AG20443 (cell line): ENCODE measurements at places on chromosomes 16 and 17.

GRCh38 chr16:56941092-56941491 lies 9.2 kb downstream of the HERPUD1 start:
- no peak for DNase-seq

DNA sequence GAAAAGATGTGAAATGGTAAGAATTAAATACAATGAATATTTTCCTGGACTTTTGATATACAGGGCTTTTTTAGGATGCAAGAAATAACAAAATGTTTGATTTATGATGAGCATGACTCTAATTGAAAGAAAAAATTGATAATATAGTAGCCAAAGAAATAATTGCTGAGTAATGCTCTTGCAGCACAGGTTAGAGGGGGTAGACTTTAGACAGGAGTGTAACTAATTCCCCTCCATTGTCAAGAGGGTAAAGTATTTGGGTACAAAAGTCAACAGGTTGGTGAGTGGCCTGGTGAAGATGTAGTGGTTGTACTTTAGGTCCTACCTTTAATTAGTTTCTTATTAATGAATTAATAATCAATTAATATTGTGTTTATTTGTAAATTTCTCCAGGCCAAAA lies 912.3 kb downstream of the KCNJ2 start:
- DNase-seq = no peak

GRCh38 chr16:20181416-20181815 lies 107.7 kb upstream of the GPR139 start:
- no peak for DNase-seq

DNA sequence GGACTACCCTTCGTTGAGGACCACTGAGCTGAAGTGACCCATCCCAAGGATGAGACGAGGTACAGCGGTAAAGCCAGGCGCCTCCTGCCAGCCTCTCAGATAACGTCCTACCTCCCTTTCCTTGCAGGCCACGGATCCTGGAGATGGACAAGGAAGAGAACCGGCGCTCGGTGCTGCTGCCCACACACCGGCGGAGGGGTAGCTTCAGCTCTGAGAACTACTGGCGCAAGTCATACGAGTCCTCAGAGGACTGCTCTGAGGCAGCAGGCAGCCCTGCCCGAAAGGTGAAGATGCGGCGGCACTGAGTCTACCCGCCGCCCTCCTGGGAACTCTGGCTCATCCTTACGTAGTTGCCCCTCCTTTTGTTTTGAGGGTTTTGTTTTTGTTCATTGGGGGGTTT lies 17.3 kb upstream of the LLGL1 start:
- DNase-seq = no peak

GRCh38 chr17:67156269-67157199 lies 88.5 kb downstream of the HELZ start:
- DNase-seq = no peak

DNA sequence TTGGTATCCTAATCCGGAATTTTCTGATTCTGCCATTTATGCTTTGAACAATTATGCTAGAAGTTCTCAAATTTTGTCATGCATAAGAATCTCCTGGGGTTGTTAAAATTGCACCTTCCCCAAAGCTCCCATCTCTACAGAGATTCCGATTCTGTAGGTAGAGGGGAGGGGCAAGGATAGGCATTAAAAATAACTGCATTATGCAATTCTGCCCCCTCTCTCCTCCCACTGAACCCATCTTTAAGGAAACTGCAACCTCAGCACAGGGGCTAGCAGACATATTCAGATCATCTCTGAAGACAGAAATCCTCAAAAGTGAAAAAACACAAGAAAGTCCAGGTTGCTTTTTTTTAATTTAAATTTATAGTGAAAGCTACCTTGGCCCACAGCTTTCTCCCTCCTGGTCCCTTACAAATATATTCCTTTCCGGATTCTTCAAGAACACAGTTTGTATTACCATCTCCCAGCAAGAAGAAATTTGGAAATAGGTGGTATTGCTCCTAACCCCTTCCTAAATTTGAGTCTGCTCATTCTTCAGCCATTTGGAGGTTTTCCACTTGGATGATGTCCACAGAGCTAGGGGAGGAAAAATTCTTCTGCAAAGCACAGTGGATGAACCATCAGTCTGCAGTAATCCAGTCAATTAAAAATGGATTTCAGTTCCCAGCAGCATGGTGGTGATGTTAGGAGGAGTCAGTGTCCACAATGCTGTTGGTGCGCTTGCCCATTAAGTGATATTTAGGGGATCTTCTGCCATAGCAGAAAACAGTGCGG lies 67.7 kb downstream of the RBFOX1 start:
- no peak for DNase-seq

- DNase-seq = peak; percentile 94
Observed at GRCh38 chr17:12789481-12790248, at the start of gene ARHGAP44. ARHGAP44 (plus strand) TSS chr17:12789498; CDS start chr17:12789839, 341 bp downstream.

GRCh38 chr17:1490643-1491442 lies 1.6 kb downstream of the MYO1C start:
- DNase-seq = peak; percentile 76

GRCh38 chr17:81582749-81583148 lies 30.6 kb upstream of the FAAP100 start:
- no peak for DNase-seq

DNA sequence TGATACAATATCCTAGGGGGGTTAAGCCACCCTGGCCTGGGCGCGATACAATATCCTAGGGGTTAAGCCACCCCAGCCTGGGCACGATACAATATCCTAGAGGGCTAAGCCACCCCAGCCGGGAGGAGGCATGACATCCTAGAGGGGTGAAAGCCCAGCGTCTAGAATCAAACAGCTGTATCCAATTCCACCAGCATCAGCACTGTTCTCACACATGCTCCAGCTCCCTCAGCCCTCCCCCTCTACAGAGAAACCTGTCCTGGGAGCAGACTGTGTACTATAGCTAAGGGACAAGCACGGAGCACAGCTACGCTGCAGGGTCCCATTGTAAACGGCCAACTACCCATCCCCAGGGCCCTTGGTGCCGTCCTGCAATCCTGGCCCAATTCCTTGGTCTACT lies 6.2 kb downstream of the GINS2 start:
- DNase-seq = peak; percentile 7

DNA sequence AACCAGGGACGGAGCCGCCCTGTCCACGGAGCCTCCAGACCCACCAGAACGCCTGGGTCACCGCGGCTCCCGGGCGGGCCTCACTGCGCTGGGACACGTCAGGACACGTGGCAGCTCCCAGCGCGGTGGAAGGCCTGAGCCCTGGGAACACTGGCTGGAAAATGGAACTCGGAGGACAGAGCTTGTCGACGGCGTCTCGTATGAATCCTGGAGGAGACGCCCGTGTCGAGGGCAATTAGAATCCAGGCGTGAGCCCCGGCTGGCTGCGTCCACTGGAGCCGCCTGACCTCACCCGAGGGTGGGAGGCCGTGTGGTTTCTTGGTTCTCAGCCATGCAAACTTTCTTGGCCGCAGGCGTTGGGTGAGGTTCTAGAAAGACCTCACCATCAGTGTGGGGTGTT lies 173.9 kb downstream of the LAT start:
- no peak for DNase-seq

- no peak for DNase-seq
Observed at GRCh38 chr17:38602956-38603785, 2.6 kb downstream of the SRCIN1 start.

DNA sequence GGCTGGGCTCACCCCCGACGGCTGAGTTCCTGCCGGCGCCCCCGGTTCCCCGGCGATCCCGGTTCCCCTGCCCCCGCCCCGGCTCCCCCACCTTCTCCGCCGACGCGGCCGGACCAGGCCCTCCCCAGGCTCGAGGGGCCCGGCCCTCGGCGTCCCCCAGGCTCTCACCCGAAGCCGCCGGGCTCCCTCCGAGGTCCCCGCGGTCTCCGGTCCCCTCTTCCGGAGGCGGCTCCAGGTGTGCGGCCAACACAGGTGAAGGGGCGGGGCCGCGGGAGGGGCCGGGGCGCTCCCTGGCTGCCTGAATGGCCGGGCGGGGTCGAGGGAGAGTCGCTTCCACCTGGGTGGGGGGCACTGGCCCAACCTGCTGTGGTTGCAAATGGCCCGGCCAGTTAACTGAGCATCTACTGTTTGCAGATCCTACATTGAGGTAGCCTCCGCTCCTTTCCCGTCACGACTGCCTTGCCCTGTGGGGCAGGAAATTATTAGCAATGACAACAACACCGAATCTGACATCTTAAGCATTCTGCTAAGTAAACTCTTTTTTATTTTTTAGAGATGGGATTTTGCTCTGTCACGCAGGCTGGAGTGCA lies at the start of gene BICDL2:
Gene BICDL2 (minus strand): TSS at position 219 of the 590 bp plus-strand sequence. CDS start 1,448 bp downstream, outside the sequence.
- DNase-seq = no peak

DNA sequence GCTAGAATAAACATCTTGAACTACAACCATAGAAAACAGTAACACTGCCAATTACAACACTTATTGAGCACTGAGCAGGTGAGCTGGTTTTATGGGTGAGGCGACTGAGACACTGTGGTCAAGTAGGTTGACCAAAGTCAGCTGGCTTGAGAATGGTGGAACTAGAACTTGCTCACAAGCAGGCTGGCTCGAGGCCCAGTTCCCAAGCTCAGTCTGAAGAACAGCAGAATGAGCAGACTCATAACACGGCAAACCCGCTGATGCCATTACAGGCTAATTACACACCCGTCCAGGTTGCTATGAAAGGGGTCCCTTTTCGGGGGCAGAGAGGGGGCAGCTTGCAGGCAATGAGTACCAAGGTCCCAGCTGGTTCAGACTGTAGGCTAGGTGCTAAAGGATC lies 6.5 kb downstream of the ZZEF1 start:
- no peak for DNase-seq

DNA sequence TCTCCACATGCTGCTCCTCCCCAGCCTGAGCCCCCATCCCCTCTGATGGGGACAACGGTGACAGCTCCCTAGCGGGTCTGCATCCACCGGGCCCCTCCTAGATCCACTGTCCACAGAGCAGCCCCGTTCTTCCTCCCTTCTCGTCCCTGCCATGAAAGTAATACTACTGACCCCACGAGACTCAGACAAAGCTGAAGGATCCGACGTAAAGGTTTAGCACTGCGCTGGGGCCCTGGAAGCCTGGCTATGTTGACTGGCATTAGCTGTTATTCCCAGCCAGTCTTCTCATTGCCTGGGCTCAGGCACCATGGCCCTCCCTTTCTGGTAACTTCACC lies 30.7 kb downstream of the VAC14 start:
- no peak for DNase-seq

DNA sequence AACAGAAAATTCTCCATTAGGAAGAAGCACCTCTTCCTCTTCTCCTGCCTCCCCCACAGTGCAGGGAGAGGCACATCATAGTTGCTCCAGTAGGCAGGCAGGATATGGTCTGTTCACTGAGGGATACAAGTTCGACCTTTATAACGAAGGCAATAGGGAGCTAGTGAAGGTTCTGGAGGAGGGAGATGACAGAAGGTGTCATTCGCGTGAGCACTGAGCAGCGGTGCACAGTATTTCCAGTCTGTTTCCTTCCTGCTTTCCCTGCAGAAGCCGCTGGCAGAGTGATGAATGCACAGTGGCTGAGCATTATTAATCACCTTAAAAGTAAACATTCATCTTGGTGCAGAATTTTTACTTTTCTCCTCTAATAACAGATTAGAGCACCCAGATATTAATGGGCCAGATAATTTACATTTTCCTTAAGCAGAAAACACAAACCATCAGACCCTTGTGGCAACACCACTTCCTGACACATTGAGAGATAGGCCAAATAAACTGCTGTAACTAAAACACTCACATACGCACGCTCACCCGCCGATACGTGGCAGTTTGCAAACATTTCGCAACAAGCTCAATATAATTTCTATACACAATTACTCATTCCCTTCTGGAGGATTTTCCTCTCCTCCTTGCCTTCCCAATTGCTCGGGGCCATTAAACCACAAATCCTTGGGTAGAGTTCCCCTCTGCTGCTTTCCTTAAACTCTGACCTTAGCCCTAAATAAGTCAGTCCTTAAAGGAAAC lies 69.5 kb downstream of the AIPL1 start:
- DNase-seq = no peak

DNA sequence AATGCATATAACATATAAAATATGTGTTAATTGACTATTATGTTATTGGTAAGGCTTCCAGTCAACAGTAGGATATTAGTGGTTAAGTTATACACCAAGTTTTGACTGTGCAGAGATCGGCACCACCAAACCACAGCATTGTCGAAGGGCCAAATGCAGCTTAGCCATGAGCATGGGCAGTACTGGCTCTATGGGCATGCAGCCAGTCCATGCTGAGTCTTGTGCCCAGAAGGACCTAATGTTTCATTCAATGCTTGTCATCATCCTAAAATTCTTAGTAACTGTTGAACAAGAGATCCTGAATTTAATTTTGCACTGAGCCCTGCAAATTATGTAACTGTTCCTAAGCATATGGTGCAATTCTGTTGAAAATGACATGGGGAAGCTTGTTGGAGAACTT lies 233.4 kb upstream of the HS3ST3A1 start:
- no peak for DNase-seq

GRCh38 chr16:13936596-13937081 lies 16.7 kb downstream of the ERCC4 start:
- DNase-seq = peak; percentile 66

- DNase-seq = no peak
Observed at GRCh38 chr16:89563639-89564392, 3.3 kb downstream of the RPL13 start.

DNA sequence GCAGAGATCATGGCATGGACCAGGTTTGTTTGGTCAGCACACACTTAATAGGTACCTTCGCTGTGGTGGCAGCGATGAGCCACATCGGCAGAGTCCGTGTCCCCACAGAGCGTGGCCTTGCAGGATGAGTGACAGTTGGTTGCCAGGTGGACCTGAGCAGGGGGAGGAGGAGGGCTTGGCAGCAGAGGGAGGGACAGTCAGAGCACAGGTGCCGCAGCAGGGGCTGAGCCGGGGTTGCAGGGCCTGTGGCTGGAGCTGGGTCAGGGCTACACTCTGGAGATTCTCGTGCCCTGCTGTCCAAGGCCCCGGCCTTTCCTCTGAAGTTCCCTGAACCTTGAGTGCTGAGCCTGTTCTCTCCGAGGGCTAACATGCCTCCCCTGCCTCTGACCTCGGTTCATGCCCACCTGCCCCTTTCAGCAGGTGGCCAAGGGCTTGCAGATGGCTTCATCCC lies 24.8 kb downstream of the POLR3E start:
- DNase-seq = no peak

DNA sequence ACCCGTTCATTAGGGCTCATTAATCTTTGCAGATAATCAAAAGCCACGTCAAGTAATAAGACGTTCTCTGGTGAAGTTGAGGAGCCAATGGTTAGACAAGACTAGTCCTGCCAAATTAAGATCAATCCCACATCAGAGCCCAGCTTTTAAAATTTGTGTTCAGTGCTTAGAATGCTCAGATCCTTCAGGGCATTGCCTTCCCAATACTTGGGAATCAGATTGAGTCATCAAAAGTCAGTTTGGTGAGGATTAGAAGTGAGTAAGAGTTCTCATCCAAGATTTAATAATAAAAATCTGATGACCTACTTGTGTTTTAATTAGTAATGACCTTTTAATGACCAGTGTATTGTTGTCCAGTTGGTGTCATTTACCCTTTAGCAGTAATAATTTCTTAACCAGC lies 19.8 kb downstream of the MAP2K4 start:
- DNase-seq = peak; percentile 8
